ENCODE measurements at places on chromosomes 7 and 10.

- no peak for DNase-seq
Measured at GRCh38 chr10:49161411-49161997, 26.7 kb downstream of the TMEM273 start.

- DNase-seq = no peak
Measured at GRCh38 chr7:133428326-133428725, 175.4 kb downstream of the EXOC4 start.

DNA sequence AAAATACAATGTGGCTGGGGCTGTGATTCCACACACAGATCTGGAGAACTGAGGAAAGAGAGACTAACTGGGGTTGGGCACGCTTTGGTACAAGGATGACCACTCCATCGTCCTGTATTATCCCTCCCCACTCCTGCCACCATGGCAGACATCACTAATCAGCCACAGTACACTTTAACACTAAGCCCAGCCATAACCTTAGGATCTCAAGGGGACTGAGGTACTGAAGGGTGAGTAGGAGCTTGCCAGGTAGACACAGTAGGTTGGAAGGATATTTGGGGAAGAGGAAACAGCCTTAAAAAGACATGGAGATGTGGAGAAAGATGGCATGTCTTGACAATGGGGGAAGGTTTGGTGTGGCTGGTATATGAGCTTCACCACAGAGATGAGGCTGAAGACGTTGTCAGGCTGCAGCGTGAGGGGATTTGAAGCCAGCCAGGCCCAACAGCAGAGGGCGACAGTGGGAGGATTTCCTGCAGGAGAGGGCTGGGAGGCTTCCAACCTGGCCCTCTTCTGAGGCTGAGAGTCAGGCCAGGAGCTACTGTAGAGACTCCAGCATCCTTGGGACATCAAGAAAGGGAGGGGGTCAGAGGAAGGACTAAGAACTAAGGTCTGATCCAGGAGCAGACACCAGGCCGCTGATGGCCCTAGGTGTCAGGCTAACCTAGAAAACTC is 58.6 kb upstream of the COL13A1 start:
- DNase-seq = no peak

- no peak for DNase-seq
Measured at GRCh38 chr10:96502561-96503282, 11.0 kb downstream of the TLL2 start.

DNA sequence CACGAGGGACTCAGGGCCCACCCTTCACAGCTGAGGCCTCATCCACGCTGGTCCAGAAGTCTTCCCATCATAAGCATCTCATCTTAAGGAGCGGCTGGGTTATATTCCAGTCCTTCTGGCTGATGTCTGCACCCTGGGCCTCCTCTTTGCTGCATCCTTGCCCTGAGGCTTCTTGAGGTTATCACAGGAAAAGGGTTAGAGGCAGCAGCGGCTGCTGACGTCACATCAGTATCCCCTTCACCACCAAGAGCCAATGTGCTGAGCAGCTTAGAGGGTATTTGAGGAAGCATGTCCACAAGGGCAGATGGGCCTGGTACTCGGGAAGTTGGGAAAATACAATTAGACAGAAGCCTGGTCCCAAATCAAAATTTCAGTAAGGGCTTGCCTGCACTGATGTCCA is 125.1 kb downstream of the PLXNA4 start:
- no peak for DNase-seq

DNA sequence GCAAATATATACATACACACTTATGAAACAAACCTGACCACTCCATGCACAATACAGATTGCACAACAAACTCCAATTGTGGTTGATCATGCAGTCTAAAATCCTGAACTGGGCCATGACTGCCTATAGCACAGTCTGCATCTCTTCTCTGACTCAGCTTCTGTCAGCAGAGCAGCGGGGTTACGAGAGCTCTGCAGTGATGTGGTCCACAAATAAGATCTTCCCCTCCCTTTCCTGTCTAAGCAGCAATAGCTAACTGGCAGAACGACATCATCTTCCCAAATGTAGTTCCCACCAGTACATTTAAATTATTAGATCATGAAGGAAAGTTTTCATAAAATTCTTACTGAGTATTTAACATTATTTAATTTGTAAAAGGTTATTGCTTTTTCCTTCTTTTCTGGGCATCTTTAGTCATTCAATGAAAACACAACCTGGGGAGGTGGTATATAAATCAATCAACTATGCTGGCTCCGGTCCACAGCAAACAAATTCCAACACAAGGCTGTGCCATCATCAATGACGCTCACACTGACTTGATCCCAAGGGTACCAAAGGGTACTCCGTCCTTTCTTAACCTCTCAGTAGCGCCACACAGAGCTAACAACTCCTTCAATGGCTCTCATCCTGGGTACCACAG is 17.1 kb downstream of the ARHGAP21 start:
- no peak for DNase-seq

DNA sequence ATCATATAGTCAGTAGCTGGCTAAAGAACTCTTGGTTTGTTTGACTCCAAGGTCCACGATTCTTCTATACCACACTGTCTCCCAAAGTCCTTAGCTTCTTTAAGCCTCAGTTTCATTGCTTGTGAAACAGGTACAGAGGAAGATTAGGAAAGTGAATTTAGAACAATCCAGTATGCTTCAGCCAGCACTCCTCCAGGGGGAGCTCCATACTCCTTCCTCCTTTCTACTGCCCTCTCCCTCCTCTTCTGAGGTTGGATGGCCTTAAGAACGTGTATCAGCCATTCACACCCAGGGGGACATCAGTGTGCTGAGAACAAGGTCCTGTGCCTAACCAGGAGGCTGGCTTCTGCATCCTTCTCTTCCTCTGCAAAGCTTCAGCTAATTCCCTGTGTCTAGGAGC is 54.8 kb upstream of the CALD1 start:
- DNase-seq = no peak

- no peak for DNase-seq
Measured at GRCh38 chr7:3164380-3164792, 120.7 kb upstream of the CARD11 start.

DNA sequence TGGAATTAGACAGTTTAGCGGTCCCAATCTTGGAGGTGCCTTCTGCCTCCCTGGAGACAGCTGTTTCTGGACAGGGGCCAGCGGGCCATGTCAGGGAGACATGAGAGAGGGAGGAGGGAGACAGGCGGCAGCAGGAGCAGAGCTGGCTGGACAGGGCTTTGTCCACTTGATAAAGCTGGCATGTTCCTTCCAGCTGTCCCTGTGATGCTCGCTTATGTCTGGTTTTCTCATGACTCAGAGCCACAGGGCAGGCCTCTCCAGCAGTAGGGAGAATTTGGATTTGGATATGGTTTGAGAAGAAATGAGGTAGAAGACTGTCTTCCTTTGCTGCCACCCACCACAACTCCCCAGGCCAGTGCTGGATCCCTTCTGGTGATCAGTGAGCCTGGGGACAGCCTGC is 51.7 kb upstream of the SORCS3 start:
- no peak for DNase-seq

- no peak for DNase-seq
Measured at GRCh38 chr10:120253131-120253530, 203.9 kb upstream of the PLPP4 start.

GRCh38 chr10:20415684-20416083 is 481.4 kb downstream of the NEBL start:
- no peak for DNase-seq

DNA sequence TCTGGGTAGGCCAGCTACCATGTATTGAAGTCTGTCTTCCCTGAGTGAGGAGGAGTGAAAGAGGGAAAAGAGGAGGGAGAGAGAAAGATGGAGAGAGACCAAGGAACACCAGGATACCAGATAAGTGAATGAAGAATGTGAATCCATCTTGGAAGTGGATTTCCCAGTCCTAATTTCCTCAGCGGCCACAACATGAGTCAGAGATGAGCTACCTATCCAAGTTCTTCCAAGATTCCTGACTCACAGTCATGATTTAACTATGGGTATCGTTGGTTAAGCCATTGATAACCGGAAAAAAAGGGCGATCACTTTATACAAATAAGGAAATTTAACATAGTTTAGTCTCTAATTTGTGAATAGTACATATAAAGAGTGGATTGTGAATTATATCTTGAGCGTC is 561.8 kb downstream of the ATRNL1 start:
- no peak for DNase-seq

GRCh38 chr7:7858559-7858958 is 110.0 kb upstream of the GLCCI1 start:
- no peak for DNase-seq

DNA sequence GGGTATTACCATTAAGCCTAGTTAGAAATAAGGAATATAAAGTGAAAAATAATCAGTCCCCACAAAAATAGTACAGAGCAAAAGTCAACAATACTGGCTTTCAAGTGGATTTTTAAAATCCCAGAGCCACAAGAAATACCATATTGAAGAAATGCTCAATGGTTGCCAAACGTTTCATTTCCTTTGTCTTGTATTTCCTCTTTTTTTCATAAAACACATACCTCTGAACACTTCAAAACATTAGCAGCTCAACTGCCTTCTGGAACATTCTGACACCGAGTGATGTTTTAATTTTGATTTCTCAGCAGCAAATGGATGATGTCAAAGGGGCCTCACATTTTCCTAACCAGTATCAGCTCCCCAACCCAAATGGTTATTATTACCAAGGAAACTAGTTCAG is 10.5 kb downstream of the NOD1 start:
- DNase-seq = no peak

GRCh38 chr10:63390521-63390920 is 75.3 kb downstream of the JMJD1C start:
- DNase-seq = no peak

- DNase-seq = no peak
Measured at GRCh38 chr10:50981904-50982303, 92.4 kb upstream of the PRKG1 start.

- DNase-seq = peak; percentile 28
Measured at GRCh38 chr10:25933653-25934608, at the start of gene MYO3A. Gene MYO3A, plus strand, starts transcription at chr10:25934229. Its CDS starts 17,882 bp downstream, at chr10:25952111.

GRCh38 chr10:21797533-21797932 is 206.0 kb downstream of the DNAJC1 start:
- no peak for DNase-seq

DNA sequence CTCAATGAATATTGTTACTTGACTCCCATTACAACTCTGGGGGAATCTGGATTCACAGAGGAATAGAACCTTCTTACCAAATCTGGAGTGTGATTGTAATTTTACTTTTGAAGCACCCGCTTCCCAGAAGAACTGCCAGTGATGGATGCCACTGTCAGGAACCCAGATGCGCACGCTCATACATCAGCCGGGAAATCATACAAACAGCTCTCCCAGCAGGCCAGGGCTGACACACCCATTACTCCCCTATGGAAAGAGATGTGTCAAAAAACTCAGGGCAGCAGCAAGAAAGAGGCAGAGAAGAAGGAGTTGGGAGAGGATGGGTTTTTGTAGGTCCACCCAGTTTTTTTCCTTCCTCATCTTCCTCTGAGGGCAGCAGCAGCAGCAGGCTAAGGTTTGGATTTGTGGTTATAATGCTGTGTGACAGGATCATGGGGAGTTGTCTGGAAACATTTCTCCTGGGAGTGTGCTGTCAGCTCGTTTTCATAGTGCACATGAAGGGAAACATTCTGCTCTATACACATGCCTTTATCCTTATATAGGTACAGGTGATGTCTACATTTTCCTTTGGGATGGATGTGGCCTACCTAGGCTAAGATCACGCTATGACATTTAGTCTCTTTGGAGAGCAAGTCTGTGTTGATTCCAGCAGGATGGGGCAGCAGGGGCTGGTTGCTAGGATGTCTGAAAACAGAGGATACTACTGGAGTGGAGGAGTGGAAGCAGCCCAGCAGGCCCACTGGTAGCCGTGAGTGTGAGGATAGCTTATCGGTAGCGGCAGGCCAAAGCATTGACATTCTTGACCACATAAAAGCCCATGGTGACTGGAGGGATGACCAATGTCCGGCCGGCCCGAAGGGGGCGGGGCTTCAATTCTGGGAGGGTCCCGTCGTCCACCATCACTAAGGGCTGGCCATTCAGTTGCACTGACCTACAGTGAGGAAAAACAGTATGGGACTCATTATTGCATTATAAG is 12.4 kb upstream of the HPS1 start:
- no peak for DNase-seq

GRCh38 chr10:84397735-84398144 is 69.4 kb downstream of the CCSER2 start:
- no peak for DNase-seq

DNA sequence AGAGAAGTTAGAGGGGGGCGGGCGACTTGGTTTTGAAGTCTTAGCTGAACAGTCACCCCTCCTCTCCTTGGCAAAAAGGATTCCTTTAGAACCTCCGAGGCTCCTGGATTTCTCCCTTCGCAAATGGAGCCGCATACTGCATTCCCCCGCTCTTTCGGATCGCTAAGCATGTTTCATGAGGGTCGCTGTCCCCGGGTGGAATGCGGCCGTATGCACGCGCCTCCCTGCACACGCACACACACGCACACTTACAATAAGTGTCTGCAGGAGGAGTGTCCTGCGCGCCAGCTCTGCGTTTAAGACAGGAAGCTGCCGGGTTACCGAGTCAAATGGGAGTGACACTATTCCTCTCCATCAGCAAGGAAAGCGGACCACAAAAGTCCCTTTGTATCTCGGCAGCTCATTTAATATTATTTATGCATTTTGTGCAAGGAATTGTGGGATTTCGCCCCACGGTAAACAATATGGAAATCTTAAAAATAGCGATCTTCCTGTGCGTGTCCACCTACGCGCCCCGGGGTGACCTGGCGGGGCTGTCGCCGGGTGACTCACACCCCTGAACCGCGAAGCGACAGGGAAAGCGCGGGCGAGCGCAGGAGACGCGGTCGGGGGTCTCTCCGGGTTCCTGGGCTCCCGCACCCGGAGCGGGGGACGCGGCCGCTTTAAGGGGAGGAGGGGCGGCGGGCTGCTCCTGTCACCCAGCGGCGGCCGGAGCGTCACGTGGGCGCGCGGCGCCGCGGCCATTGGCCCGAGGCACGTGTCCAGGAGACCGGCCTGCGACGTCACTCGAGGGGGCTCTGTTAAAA is 988 bp upstream of the EN2 start:
- peak; percentile 56 for DNase-seq

DNA sequence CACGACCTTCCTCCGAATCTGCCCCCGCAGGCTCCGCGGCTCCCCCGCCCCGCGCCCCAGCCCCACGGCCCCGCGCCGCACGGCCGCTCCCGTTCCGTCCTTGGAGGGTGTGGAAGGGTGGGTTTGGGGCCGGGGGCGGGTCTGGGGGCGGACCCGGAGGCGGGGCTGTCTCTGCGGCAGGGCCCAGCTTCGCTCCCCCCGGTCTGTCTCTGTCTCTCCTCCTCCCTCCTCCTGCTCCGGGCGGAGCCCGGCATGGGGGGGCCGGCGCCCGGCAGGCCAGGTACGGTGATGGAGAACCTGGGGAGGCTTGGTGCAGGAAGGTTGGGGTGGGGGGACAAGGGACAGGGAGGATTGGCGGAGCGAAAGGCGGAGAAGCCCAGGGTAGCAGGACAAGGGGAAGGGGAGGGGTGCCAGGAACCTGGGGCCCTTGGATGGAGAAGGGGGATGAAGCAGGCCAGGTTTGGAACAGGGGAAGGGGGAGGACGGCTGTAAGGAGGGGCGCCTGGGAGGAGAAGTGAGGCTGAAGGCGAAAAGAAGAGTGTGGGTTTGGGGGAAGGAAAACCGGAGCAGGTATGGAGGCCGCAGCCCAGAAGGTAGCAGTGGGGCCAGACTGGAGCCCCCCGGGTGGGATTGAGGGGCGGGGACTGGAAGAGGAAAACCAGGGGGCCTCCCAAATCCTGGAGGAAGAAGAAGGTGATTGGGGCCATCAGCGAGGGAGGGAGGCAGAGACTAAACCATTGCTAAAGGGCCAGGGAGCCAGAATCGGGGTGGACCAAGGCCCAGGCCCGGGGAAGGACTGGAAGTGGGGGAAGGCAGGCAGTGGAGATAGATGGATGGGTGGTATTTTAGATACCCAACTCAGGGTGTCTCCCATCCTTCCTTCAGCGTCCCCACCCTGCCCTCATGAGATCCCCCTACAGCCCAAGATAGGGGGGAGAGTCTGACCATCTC is at the start of gene NYAP1:
Gene NYAP1 (plus strand): TSS at position 206 of the 951 bp plus-strand sequence. CDS start 1,385 bp downstream, outside the sequence.
- no peak for DNase-seq
